ENCODE measurements at places on chromosomes 11 and 22.

DNA sequence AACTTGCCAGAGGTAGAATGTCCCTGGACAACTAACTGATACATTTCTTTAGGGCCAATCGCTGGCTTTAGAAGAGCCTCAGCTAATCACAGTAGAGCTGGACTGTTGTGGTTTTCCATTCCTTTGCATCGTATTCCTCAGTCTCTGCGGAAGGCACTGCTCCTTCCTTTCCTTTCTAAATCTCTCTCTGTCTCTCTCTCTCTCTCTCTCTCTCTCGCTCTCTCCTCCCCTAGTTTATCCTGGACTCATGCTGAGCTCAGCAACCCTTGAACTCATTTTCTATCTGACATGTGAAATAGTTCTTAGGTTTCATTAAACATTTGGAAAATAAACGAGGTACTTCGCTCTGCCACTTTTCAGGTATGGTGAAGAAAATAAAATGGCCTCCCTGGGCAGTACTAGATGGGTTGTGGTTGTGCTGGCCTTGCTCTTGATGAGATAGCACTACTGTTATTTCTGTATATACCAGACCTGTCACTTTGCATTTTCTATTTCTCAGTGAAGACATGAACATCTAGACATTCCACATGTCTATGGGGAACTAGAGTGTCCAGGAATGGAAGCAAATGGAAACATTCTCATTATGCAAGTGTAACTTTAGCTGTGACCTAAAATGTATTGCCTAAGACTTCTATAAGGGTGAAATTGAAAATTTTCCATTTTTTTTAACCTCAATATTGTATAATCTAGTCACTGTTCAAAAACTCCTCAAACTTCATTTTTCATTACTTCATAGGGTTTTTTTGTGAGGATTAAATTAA is 12.0 kb upstream of the SESN3 start:
- DNase-seq = no peak

DNA sequence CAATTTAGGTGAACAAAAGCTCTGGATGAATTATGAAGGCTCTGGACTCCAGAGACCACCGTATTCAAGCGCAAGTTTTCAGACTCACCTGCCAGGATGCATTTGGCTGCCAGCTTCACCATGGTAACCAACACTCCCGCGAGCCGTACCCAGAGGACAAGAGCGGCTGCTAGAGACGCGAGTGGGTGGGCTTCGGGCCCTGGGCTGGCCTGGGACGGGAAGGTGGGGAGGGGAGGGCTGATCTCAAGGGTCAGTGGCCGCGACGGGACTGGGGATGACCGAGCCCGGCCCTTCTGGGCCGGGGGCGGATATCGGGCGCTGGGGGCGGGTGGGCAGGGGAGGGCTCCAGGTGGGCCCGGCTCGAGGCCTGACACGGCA is 344 bp downstream of the IFT27 start:
- DNase-seq = peak; percentile 47

DNA sequence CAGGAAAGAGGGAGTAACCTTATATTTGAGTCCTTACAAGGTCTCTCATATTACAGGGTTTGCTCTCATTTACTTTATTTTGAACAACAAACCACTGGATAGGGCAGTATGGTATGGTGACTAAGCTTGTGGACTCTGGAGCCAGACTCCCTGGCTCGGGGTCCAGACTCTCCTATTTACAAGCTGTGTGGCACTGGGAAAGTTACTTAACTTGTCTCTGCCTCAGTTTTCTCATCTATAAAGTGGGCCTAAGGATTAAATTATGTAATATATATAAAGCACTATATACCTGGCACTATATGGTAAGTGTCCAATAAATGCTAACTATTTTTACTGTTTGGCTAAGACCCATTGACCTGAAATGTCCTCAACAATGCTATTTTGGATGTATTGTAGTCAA is 1.7 kb upstream of the DCHS1 start:
- DNase-seq = no peak

DNA sequence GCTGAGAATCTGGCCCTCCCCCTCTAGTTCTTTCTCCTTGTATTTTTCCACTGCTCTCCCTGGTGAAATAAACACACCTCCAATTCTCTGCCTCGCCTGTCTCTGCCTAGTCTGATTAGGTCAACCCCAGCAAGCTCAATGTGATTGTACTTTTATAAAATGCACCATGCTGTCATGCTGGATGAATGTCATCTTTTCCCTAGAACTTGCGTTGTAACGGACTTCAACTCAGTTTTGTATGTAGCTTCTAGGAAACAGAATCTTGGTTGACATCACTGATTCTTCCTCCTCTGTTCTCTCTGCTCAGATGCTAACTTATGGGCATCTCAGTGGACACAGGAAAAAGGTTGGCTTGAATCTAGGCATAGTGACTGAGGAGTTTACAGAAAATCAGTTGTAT is 261.9 kb upstream of the ISX start:
- DNase-seq = no peak

- DNase-seq = no peak
These were observed 17.6 kb downstream of the SLC5A12 start for GRCh38 chr11:26704249-26704648.

GRCh38 chr11:125382314-125382791 is 113.7 kb downstream of the FEZ1 start:
- DNase-seq = no peak

DNA sequence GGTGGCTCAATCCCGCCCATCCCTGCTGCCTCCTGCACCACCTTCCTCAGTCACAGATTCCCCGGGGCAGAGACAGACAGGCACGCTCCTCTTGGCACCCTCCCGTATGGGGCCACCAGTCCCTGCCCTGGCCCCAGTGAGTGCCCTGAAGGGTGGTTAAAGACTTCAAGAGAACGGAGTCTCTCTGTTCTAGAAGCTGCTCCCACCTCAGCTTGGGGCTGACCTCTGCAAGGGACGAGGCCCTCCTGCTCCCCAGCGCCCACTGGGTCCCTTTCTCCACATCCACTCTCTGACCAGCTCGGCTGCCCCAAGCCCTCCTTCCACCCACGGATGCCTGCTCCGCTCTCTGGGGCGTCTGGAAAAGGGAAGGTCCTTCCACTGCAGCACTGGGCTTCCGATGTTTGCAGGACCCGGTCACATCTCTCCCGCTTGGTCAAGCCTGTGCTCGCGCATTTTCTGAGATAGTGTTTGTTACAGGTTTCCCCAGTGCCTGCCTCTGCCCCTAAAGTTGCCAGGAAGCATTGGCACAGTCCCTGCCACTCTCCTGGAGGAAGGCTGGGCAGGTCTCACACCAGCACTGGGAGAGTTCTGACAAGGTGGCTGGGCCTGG is 1487.9 kb downstream of the TBC1D22A start:
- no peak for DNase-seq

GRCh38 chr11:77617892-77618291 is 19.7 kb downstream of the CLNS1A start:
- no peak for DNase-seq

- no peak for DNase-seq
These were observed 217.7 kb upstream of the CTSC start for GRCh38 chr11:88555018-88555828.

- no peak for DNase-seq
These were observed 36.9 kb downstream of the EIF3F start for GRCh38 chr11:8023831-8024555.

GRCh38 chr11:117704395-117705100 is 92.5 kb downstream of the DSCAML1 start:
- no peak for DNase-seq

- DNase-seq = no peak
These were observed 37.4 kb downstream of the PRR5L start for GRCh38 chr11:36333468-36333867.

- DNase-seq = no peak
These were observed 36.5 kb downstream of the MS4A2 start for GRCh38 chr11:60124802-60125432.

- DNase-seq = no peak
These were observed 43.9 kb downstream of the ADM start for GRCh38 chr11:10348650-10349280.

GRCh38 chr11:72605973-72606747 is 68.1 kb downstream of the PDE2A start:
- DNase-seq = no peak

DNA sequence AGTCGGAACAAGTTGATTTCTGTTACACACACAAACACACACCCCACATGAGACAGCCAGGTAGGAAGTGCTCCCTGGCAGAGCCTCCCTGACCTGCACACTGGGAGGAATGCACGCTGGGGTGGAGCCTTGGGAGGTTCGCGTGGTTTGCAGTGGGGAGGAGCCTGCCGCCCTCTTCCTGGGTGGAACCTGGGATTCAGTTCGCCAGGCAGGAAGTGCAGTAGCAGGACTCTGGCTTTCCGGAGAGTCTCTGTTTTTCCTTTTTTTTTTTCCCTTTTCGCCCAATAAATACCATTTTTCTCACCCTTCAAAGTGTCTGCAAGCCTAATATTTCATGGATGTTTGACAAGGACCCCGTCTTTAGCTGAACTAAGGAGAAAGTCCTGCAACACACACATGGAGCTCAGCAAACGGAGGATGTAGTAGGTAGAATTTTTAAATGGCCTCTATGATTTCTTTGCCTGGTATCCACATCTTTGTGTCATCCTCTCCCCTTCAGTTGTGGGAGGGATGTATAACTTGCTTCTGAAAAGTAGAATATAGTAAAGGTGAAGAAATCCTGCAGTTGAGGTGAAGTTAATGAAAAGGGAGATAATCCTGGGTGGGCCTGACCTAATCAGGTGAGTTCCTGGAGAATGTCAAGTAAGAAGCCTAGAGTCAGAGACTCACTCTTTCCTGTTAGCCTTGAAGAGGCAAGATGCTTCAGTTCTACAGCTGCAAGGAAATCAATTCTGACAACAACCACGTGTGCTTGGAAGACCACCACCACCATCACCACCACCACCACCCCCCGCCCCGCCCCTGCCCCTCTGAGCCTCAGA is 72.9 kb downstream of the PIWIL4 start:
- no peak for DNase-seq

DNA sequence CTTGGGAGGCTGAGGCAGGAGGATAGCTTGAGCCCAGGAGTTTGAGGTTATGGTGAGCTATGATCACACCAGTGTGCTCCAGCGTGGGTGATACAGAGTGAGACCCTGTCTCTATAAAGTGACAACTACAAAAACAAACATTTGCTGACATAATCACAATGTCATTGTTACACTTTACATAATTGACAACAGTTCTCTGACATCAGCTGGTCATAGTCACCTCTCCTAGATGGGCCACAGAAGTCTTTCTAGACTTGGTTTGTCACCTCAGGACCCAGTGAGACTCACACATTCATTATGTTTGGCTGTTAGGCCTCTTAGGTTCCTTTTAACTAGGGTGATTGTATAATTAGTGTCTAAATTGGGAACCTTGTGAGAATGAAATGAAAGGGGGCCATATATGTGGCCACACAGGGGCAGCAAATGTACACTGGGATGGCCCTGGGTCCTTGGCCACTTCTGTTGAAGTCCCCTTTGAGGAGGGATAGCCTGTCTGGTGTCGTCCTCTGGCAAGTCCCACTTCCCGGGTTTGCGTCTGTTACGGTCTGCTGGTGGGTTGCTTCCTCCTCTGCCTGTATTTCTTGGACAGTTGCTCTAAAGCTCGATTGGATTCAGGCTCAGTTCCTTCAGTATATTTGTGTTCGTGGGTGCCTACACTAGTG is 5.8 kb upstream of the PPIL2 start:
- DNase-seq = no peak

GRCh38 chr11:69394869-69395246 is 86.6 kb upstream of the LINC01488 start:
- DNase-seq = no peak

DNA sequence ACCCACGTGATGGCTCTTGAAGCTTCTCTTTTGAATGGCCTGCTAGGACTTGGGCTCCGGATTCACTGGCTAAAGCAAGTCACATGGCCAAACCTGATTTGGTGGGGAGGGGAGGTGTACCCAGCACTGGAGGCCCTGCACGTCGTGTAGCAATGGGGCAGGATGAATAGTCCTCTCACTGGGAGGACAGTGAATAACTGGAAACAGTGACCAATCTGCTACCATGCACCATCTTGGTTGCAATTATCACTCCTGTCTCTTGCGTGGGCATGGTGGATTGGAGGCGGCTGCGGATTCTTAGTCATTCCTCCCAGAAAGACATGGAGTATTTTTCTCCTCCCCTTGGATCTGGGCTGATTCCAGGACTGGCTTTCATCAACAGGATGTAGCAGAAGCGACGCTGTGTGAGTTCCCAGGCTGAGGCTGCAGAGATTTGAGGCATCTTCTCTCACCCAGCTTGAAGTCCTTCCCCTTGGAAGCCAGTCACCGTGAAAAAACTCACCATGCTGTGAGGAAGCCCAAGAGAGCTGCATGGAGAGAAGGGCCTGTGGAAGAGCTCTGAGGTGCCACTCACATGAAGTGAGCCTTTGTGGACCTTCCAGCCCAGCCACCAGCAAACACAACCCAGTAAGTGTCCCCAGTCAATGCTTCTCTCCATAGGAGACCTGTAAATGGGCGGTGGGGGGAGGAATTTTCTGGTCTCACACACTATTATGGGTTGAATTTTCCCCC is 70.4 kb downstream of the IGLL1 start:
- DNase-seq = no peak

- no peak for DNase-seq
These were observed 288.1 kb downstream of the TBC1D22A start for GRCh38 chr22:47050401-47051051.

DNA sequence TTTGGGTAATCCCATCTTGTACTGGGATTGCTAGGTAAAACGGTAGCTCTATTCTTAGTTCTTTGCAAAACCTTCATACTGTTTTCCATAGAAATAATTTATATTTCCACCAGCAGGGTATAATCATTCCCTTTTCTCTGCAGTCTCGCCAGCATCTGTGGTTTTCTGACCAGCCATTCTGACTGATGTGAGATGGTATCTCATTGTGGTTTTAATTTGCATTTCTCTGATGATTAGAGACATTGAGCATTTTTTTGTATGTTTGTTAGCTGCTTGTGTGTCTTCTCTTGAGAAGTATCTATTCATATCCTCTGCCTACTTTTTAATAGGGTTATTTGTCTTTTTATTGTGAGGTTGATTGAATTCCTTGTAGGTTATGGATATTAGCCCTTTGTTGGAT is 220.9 kb downstream of the PGR start:
- DNase-seq = no peak

GRCh38 chr11:46952553-46952952 is 16.0 kb downstream of the CSTPP1 start:
- DNase-seq = no peak

- no peak for DNase-seq
These were observed 18.2 kb upstream of the SYT13 start for GRCh38 chr11:45304111-45304991.

DNA sequence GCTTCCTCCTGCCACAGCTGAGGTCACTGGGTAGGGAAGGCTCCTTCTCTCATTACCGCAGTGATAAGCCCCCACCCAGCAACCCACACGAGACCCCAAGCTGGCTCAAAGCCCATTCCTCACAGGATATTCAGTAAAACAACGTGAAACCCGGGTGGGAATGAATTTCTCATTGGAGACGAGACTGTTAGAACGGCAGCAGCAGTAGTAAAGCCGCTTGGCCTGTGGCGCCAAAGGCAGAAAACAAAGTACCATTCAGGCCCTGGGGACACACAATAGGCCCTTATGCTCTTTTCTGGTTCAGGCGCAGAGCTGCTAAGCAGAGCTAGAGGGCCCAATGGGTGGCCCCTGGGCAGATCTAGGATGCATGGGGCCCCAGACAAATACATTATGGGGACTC is 45.3 kb downstream of the PC start:
- no peak for DNase-seq

- no peak for DNase-seq
These were observed 37.2 kb upstream of the RAG2 start for GRCh38 chr11:36635066-36635862.

- DNase-seq = no peak
These were observed 6.5 kb downstream of the TPCN2 start for GRCh38 chr11:69055212-69055586.
